ENCODE measurements at places on chromosomes 6 and 20.

DNA sequence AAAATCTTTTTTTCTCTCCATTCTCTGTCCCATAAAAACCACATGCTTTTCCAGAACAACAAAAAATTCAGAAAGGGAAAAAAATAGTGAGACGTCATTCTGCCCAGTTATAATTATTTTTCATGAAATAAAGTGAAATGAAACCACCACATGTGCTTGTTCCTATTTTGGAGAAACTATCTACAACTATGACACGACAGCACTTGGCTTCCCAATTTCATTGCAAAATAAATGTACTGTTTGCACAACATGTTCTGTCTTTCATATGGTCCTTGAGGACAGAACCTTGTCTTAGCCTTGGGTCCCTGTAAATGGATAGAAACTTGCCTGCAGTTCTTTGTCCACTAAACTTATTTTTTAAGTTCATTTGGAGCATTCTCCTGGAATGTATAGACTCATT is 5.6 kb upstream of the MAN1A1 start:
- no peak for DNase-seq

GRCh38 chr6:16392010-16392409 is 153.6 kb downstream of the GMPR start:
- no peak for DNase-seq

DNA sequence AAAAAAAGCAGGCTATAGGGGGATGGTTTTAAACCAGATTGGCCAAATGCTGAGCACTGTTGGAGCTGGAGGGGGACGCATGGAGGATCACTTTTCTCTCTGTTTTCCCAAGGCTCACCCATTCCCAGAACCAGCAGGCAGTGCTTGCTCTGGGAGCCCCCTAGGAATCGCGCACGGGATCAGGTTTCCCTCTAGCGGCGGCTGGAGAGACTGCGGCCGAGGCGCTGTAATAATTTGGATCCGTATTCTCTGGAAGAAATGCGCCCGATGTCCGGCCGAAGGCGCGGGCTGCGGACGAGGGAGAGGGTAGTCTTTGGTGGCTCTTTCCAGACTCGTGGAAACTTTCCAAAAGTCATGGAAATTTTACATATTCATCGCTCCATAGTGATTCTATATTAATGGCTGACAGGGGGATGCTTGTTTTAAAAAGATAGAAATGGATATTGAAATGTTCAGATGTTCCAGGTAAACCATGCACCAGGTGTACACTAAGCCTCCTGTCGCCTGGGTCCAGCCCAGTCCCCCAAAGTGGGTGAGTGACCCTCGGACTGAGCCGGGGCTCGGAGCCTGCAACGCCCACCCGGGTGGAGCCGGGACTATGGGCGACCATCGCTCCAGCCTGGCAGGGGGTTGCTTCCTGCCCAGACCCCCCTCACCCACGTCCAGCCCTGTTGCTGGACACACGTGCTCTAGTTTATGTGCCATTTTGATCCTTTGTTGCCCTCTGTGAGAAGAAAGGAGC is 78.7 kb upstream of the PHACTR3 start:
- DNase-seq, result no peak

DNA sequence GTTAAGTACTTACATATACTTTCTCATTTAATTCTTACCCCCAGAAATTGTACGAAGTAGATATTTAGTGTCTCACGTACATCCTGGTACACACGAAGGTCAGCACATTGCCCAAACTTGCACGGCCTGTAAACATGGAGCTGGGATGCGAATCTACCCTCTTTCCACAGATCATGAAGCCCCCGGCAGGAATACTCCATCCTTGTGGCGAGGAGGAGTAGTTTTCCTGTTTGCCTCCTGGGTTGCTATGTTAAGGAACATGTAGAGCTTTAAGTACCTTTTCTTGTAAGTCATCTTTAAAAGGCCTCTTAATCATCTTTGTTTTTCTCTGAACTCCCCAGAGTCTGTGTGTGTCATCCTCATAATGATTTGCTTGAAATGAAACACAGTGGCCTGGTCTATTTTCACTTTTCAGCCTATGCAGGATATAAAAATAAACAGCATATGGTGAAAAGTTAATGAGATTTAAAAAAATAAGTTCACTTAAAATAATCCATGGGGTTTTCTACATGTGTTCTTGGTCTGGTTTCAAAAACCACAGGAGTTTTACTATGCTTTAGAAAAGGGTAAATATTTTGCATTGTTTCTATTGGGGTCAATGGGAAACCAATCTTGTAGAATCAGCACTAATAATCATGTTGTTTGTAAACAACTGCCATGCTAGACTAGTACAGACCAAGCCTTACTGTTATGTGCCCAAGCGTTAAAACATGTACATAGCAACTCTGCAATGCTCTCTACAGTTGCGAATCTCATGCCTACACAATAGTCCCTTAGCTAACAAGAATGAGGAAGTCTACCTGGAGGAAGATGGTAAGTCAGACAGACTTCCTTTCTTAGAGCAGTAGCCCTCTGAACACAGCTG is 9.3 kb upstream of the ARID1B start:
- DNase-seq, result no peak

- no peak for DNase-seq
Measured at GRCh38 chr6:20678831-20679352, 144.6 kb downstream of the CDKAL1 start.

DNA sequence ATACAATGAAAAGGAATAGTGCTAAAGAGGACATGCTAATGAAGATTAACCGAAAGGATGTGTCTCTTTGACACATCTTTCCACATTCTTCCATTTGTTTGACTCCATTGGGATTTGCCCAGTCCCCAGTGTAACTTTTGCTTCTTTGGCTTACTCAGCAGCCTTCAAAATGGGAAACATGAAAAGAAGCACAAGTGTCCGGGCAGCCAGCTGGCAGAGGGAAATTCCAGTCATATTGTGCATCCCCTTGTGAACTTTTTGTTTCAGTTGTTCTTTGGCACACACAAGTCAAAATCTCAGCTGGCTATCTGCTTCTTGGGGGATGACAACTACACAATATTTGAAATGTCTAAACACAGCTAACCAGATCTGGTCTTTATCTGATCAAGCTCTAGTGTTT is 157.4 kb downstream of the OGFRL1 start:
- no peak for DNase-seq

GRCh38 chr6:35919085-35919826 is 1.6 kb downstream of the SRPK1 start:
- DNase-seq, result no peak

- DNase-seq, result no peak
Measured at GRCh38 chr6:52176550-52176949, 9.6 kb upstream of the IL17A start.

GRCh38 chr6:112906726-112907125 is 559.6 kb downstream of the RFPL4B start:
- no peak for DNase-seq

GRCh38 chr20:60269573-60270162 is 311.4 kb downstream of the CDH26 start:
- no peak for DNase-seq

GRCh38 chr6:151422981-151423380 is 28.9 kb downstream of the RMND1 start:
- no peak for DNase-seq

DNA sequence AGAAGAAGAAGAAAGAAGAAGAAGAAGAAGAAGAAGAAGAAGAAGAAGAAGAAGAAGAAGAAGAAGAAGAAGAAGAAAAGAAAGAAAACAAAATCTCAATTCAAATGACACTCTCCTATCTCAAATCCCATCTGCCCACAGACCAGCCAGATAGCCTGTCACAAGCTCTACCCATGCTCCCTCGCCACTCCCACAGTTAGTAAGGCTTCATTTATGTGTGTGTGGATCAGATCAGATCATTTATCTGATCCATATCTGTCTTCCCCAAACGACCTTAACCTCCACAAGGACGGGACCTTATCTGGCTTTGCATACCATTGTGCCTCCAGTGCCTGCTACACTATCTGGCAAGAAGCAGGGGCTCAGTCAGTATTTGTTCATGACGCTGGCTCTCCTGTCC is 81.9 kb upstream of the RREB1 start:
- no peak for DNase-seq

- DNase-seq, result no peak
Measured at GRCh38 chr20:57409672-57410397, 18.6 kb downstream of the RBM38 start.

DNA sequence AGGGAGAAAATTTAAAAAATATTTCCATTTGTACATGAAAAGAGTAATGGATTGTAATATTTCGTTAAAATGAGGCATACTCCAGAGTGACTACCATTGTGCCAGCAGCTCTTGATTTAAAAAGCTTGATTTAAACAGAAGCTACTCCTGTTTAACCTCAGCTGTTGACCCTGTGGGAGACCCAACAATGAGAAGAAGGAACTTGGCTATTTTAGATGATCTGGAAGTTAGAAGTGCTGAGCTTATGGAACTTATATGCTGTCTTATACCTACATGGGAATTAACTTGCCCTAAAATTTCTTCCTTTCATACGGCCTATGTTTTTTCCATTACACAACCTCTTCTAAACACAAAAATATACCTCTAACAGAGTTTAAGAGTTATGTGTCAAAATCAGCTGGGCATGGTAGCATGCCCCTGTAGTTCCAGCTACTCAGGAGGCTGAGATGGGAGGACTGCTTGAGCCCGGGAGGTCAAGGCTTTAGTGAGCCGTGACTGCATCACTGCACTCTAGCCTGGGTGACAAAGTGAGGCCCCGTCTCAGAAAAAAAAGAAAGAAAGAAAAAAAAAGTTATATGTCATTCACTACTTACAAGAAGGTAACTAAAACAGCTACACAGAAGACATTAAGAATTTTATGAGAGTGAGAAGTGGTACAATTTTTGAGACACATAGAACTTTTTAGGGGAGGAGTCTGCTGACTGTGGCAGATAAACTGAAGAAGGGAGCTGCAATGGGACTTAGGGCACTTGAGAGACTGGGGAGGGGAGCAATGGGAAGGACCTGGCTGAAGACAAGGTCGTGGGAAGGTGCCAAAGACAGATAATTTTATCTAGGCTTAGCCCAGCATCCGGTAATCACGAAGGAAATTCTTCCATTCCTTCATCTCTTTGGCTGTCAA is 139.9 kb downstream of the MYB start:
- no peak for DNase-seq

GRCh38 chr20:31698803-31699718 is 23.6 kb downstream of the BCL2L1 start:
- no peak for DNase-seq

- DNase-seq, result no peak
Measured at GRCh38 chr20:1702855-1703254, 45.3 kb upstream of the SIRPG start.

Data from vagina (tissue), 2 donors.